HT1080 (cell line): ENCODE measurements at places on chromosomes 3 and 15. TPM values are rescaled to one million over a fixed set of nuclear protein-coding genes. Genes with fewer than 3 reads are reported as not detected.

GRCh38 chr15:32873284-32874114 is 155.7 kb downstream of the GREM1 start:
- no peak for DNase-seq

DNA sequence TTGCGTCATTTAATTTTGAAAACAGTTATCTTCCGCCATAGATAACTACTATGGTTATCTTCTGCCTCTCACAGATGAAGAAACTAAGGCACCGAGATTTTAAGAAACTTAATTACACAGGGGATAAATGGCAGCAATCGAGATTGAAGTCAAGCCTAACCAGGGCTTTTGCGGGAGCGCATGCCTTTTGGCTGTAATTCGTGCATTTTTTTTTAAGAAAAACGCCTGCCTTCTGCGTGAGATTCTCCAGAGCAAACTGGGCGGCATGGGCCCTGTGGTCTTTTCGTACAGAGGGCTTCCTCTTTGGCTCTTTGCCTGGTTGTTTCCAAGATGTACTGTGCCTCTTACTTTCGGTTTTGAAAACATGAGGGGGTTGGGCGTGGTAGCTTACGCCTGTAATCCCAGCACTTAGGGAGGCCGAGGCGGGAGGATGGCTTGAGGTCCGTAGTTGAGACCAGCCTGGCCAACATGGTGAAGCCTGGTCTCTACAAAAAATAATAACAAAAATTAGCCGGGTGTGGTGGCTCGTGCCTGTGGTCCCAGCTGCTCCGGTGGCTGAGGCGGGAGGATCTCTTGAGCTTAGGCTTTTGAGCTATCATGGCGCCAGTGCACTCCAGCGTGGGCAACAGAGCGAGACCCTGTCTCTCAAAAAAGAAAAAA is 1.2 kb downstream of the B2M start:
- peak; percentile 79 for DNase-seq

DNA sequence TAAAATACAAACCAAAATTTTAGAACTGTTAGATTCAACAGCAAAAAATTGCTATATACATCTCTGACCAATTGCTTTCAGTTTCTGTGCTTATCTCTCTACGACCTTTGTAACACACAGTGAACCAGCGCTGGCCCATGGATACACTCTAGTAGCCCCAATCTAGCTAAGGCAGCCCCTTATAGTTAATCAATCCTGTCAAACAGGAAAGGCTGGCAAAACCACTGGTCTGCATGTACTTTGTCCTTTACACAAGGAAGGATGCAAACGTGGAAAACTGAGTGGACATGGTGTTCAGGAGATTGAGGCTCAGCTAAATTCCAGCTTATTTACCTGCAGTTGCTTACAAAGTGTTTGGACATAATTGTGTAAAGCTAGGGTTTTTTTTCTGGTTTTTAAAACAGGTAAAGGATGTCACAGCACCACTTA is 25.9 kb downstream of the ADGRG7 start:
- DNase-seq = no peak

GRCh38 chr3:45929042-45929679 is 14.1 kb upstream of the CXCR6 start:
- DNase-seq = peak; percentile 32

GRCh38 chr3:106339551-106339950 is 470.7 kb upstream of the CBLB start:
- no peak for DNase-seq

- DNase-seq = no peak
Observed at GRCh38 chr15:74130155-74130848, at the start of gene ISLR2. ISLR2 (plus strand) TSS chr15:74130586; CDS start chr15:74132755, 2,169 bp downstream.

The ECE2 gene
- total RNA-seq = not detected in 2 replicates

The TEX55 gene
- not detected in 2 replicates for total RNA-seq

The SPINK8 gene
- total RNA-seq = not detected in 2 replicates
